ENCODE measurements at places on chromosomes 5 and 9. TPM values are rescaled to one million over a fixed set of nuclear protein-coding genes. Genes with fewer than 3 reads are reported as not detected.
A peak's percentile ranks its signal among the peaks of the same experiment; 100 is the strongest.

GRCh38 chr9:93089481-93089991 is 6.5 kb upstream of the CARD19 start:
- H3K27ac ChIP-seq = no peak overlapping the region
- no peak for DNase-seq
- no peak overlapping the region for H3K4me3 ChIP-seq
- peaks cover 14% of the 10 kb centered on the region for H3K36me3 ChIP-seq
- H3K27me3 ChIP-seq = no peaks in the 10 kb centered on the region

- peaks cover 28% of the 10 kb centered on the region for H3K4me1 ChIP-seq
- no peak for DNase-seq
- H3K27me3 ChIP-seq = no peaks in the 10 kb centered on the region
- H3K4me3 ChIP-seq = peak overlapping the region; percentile 33
- H3K27ac ChIP-seq = no peak overlapping the region
- H3K36me3 ChIP-seq = peaks cover 54% of the 10 kb centered on the region
These were observed 438 bp downstream of the TRIP13 start for GRCh38 chr5:893137-893506.

GRCh38 chr5:133199417-133200178 is 147.8 kb downstream of the HSPA4 start:
- no peaks in the 10 kb centered on the region for H3K27me3 ChIP-seq
- DNase-seq = no peak
- H3K27ac ChIP-seq = no peak overlapping the region
- no peaks in the 10 kb centered on the region for H3K4me1 ChIP-seq

DNA sequence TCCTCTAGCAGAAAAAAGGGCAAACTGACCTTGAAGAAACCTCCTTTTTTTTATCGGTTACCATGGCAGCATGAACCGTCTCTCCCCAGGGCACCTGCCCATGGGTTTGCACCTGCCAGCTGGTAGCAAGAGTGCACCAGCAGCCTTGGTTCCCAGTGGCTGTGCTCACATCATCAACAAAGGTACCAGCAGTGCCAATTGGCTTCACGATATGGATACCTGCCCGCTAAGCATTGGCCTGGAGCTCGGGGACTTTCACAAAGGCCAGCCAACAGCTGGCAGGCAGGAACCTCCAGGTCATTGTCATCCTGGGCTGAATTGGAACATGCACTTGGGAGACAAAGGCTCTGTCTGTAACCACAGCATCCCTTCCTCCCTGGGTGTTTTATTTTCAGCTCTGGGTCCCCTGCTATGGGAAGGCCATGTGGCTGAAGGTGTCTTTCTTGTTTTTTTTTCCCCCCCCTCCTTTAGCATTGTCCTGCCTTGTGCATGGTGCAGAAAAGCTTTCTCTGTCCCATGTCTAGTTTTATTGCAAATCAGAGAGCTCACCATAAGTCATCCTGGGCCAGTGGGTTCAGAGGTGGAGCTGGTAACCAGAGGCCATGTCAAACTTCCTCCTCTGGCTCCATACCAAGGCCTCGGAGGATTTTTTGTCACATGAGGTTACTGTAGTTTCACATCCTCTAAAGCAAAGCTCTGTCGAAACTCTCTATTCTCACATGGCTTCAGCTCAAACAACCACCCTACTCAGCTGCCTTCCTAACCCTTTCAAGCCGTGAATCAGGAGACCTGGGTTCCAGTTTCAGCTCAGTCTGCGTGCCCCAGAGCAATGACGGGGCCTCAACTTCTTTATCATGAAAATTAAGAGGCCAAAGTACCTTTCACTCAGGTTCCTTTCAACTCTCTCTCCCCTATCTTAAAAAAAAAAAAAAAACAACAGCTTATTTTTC is 145.5 kb upstream of the MAP3K1 start:
- H3K4me3 ChIP-seq = peak overlapping the region; percentile 31
- no peaks in the 10 kb centered on the region for H3K36me3 ChIP-seq
- DNase-seq = peak; percentile 98
- H3K4me1 ChIP-seq = peaks cover 92% of the 10 kb centered on the region
- peak overlapping the region; percentile 93 for H3K27ac ChIP-seq

The CCL21 gene
- not detected for polyA plus RNA-seq

All from CD14-positive monocyte (primary cell).